ENCODE measurements at places on chromosomes 3 and 15.

DNA sequence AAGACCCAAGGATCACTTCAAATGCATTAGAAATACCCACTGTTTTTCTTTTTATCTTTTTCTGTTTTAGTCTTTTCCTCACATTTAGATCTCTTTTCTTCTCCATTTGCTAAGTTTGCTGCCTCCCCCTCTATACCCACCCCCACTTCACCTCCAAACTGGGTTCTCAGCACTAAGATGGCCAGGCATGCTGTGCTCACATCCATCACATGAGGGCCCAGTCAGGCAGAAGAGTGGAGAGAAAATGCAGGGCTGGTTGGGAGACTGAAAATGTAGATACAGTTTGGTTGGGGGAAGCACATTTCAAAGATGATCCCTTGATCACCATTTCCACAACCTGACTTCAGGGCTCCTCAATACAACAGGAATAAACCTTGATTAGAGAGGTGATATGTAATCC, 8.7 kb downstream of the GAP43 start:
- DNase-seq, result no peak

GRCh38 chr3:176633511-176633910, 563.8 kb downstream of the TBL1XR1 start:
- DNase-seq, result peak; percentile 20

- DNase-seq, result no peak
These were observed 104.3 kb downstream of the MEX3B start for GRCh38 chr15:81941479-81941878.

DNA sequence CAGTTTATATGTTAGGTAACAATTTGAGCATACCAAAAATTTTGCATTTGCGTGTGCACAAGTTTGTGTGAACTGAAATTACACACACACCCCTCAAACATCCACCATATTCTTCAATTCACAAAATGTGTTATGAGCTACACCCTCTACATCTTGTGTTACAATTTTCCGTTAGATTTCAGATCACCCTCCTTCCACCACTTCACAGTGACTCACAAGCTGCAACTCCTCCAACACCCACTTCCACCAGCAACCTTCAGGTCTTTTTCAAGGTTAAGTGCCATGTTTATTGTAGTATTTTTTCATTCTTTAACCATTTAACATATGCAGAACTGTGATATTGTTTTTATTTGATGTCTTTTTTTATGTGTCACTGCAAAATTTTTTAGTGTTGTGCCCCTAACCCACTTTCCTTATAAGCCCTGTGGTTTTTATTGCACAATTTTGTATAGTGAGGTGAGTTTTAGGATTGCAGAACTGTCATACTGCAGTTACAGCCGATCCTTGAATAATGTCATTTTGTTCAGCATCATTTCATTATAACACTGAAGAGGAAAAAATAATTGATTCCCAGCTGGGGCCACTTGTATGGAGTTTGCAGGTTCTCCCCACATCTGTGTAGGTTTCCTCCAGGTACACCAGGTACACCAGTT, 148.9 kb downstream of the PLCL2 start:
- no peak for DNase-seq

GRCh38 chr3:7621046-7621630, 760.2 kb downstream of the GRM7 start:
- DNase-seq, result no peak

DNA sequence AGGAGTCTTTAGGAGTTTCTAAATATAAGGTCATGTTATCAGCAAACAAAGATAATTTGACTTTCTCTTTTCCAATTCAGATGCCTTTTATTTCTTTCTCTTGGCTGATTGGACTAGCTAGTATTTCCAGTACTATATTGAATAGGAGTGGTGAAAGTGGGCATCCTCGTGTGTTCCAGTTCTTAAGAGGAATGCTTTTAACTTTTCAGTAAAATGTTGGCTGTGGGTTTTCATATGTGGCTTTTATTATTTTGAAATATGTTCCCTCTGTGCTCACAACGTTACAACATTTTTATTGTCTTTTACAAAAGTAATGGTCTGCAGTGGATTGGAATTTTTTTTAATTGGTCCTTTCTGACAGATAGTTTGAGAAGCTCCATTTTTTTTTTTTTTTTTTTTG, 8.2 kb upstream of the ZNF280D start:
- DNase-seq, result no peak

DNA sequence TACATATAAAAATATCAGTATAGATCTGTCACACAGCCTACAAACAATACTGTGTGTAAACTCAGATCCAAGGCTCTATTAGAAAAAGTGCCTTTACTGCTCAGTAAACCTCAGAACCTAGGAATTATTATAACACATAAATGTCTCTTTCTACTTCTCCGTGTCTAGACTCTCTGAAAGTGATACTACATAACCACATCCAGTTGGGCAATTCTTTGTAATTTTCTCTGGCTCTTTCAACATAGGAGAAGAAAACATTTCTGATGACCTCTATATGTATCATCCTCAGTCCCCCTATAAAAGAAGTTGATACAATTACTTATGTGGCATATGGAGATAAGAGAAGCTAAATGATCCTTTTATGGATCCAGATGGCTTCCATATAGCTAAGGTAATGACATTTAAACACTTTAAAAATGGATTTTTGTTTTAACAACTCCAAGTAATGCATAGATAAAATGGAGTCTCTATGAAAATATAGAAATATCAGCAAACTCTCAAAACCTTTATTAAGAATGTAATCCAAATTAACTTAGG, 104.5 kb downstream of the LSAMP start:
- DNase-seq, result no peak

DNA sequence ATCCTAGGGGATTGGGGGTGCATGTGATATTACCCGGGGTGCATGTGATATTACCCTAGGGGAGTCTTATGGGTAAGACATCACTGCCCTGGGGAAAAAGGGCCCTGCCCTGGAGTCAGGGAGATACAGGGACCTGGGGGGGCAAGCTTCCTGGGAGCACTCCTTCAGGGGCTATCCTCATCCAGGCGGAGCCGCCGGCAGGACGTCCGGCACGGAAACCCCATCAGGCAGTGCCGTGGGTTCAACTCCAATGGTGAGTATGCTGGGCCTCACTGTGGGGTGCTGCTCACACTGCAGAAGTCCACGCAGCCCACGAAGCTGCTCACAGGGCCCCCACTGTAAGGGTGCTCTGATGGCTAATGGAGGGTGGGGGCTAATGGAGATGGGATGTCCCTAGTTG, 5.3 kb upstream of the GNAT1 start:
- DNase-seq, result no peak

DNA sequence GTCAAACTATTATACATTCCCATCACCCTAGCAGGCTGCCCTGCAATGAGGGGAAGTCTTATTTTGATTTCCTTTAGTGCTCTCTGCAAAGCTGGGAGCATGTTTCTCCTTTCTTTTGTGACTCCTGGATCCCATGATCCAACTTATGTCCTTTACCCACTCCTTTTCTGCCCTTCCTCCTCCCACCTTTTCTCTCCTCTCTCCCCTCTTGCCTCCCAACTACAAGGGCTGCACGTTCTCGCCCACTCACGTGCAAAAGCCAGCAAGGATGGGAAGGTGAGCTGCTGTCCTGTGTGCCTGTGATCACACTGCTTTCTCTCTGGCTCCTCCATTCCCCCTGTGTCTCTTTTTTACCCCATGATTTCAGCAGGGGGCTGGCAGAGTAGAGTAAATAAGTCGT, 6.1 kb downstream of the VIPR1 start:
- DNase-seq, result no peak

- peak; percentile 61 for DNase-seq
These were observed 6.6 kb upstream of the RAB11A start for GRCh38 chr15:65862682-65863081.

DNA sequence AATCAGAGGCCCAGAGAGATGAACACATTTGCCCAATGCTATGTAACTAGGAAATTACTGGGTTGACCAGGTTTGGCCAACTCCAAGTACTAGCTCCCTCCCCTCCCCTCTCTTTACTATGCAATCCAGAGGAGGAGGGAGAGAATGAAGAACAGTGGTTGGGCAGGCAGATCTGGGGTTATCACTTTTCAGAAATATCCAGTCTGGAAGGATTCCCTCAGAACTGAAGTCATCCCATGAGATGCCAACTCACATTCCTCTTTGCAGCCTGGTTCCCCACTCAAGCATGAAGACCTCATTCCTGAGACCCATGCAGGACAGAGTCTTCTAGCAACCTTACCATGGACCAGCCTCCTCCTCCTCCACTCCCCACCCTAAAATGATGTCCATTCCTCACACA, 201.1 kb downstream of the TLE3 start:
- DNase-seq, result peak; percentile 38

GRCh38 chr3:51975852-51976549, 1.1 kb downstream of the ABHD14A start:
- peak; percentile 89 for DNase-seq

GRCh38 chr15:87739866-87740265, 516.7 kb downstream of the NTRK3 start:
- peak; percentile 55 for DNase-seq

GRCh38 chr3:99854756-99855298, 37.2 kb downstream of the CMSS1 start:
- no peak for DNase-seq

DNA sequence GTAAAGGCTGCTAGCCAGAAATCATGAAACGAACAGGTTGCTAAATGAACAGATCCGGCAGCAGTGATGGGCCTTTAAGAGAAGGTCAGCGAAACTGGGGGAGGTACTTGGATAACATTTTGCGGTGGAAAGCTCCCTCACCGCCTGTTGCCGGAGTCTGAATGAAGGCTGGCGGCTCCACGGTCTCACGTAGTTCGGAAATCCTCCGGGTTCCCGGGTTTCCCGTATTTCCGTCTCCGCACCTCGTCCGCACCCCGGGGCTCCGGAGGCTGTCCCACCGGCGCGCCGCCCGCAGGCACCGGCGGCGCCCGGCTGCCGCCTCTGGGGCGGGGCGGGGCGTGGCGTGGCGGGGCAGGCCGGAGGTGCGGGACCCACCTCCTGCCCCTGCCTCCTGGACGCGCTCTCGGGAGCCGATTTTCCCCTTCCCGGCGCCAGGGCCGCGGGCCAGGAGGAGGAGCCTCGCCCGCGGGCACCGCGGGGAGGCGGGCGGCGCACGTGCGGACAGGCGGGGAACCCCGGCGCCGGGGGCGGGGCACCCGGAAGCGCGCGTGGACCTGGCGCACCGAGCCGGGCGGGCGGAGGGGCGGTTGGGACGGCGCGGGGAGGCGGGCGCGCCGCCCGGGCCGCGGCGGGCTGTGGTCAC, at the start of gene ZDHHC23:
Gene ZDHHC23 (plus strand): TSS at position 642 of the 643 bp plus-strand sequence. CDS start 790 bp downstream, outside the sequence.
- peak; percentile 77 for DNase-seq

- DNase-seq, result peak; percentile 44
These were observed 1.2 kb downstream of the YEATS2 start for GRCh38 chr3:183698756-183699155.

GRCh38 chr3:81550415-81550814, 211.0 kb downstream of the GBE1 start:
- peak; percentile 3 for DNase-seq

GRCh38 chr15:36996121-36996520, 104.2 kb downstream of the MEIS2 start:
- DNase-seq, result no peak

DNA sequence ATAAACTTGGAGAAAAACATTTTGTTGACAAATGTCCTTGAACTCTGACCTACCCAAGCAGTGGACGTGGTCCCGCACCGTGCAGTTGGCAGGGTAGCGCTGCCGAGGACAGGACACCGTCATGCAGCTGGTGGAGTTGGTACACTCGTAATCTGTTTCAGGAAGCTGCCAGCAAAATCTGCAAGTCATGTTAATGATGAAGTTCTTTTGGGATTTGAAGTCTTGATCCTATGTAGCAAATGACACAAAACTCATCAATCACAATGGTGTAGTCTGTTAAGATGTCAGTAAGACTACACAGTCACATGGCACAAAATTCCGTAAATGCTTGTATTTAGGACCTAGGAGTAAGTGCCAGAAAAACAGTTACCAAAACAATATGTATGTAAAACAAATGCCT, 5.5 kb downstream of the TM2D3 start:
- no peak for DNase-seq

DNA sequence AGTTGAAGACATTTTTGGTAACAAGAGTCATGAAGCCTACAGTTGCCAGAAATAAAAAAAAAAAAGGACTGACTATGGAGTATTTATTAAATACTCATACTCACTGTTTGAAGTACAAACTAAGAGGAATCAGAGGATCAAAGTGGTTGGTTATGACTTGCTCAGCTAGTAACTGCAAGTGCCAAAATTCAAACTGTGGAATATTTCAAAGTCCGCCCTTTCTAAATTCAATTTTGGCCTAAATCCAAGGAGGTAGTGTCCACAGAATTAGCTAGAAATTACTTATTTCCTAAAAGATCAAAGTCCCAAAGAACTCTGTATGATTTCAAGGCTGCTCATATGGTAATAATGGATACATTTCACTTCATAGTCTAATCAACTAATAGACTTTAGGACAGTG, 274.5 kb downstream of the ZBTB20 start:
- no peak for DNase-seq

DNA sequence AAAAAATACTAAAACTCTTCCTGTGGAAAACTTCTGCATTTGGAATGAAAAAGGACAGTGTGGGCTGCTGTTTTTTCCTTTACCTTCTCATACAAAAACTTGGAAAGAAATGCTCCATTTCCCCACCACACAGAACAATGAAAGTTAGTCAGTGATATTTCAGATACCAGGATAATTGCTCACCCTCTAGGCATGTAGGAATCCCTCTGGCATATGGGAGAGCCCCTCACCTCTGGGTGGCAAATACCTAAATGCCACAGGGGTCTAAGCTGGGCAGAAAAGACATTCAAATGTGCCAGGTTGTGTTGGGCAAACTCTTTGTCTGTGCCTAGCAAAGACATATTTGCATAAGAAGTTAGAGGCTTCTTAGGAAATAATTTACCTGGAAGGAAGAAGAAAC, 560.3 kb upstream of the NR2F2 start:
- DNase-seq, result peak; percentile 69

DNA sequence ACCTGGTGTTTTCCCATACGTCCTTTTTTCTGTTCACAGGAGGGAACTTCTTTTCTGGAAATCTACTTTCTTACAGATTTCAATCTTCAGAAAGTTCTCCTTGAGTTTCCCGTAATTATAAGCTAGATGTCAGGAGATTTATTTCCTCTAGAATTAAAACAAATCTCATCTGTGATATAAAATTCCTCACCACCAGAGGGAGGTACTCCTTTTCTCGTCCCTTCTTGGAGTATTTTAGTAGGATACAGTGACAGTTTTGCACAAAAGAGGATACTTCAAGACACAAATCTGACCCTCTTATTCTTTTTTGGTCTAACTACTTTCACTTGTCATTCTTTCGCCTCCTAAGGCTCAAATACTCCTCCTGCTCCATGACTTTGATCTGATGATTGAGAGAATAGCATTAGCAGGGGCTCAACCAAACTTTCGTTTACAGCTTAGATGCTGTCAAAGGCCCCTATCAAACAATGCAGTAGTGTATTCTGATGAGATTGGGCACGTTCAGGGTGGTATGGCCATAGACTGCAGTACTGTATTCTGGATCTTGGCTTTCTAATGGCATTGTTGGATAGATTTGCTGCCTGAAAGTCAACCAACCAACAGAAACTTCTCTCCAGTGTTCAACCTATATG, 38.0 kb downstream of the TMEM41A start:
- peak; percentile 23 for DNase-seq
